CD4-positive, alpha-beta T cell treated with Interleukin-4 for 4 hours (primary cell): ENCODE measurements at places on chromosomes 12 and 14.

DNA sequence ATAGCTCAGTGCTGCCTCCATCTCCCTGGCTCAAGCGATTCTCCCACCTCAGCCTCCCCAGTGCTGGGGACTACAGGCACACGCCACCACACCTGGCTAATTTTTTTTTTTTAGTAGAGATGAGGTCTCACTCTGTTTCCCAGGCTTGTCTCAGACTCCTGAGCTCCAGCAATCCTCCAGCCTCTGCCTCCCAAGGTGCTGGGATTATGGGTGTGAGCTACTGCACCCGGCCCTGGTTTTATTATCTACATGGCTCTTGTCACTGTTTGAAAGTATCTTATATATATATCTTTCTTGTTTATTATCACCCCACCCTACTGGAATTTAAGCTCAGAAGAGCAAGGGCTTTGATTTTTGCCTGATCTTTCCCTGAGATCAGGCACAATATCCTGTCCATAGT, 7.6 kb upstream of the TMED10 start:
- no peak for DNase-seq

- peak; percentile 6 for DNase-seq
Observed at GRCh38 chr14:71319666-71320065, 412.4 kb downstream of the PCNX1 start.

GRCh38 chr12:122052285-122052684, 26.3 kb upstream of the MLXIP start:
- DNase-seq: no peak

DNA sequence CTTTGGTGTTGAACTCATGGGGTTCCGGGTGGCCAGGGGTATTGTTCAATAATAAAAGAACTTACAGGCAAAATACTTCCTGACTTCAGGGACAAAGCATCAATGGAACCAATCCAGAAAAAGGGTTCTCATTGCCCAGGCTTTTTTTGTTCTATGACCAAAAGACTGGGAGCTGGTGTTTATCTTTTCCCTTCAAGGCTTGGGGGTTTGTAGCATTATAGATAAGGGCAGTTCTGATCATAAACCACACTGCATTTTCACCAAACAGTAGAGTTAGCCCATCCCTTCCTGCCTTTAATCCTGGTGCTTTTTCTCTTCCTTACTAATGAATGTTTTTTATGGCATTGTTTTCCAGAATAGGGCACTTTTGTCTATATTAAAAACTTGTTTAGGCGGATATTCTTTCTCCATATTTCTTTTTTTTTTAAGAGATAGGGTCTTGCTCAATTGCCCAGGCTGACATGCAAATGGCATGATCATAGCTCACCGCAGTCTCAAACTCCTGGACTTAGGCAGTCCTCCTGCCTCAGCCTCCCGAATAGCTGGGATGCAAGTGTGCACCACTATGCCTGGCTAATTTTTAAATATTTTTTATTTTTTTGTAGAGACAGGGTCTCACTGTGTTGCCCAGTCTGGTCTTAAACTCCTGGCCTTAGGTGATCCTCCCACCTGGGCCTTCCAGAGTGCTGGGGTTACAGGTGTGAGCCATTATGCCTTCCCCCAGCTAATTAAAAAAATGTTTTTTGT, 9.7 kb downstream of the FUT8 start:
- no peak for DNase-seq

- no peak for DNase-seq
Observed at GRCh38 chr14:42149609-42150261, 543.1 kb downstream of the LRFN5 start.

GRCh38 chr14:94098326-94098992, 12.1 kb upstream of the IFI27 start:
- no peak for DNase-seq
